ENCODE measurements at places on chromosomes 7 and 10. TPM values are rescaled to one million over a fixed set of nuclear protein-coding genes. Genes with fewer than 3 reads are reported as not detected.

MMP21 gene
- not detected for polyA plus RNA-seq

MARCHF5 gene
- 15.0 TPM for polyA plus RNA-seq

ADCY1 gene
- polyA plus RNA-seq: 0.50 TPM

LIPF gene
- polyA plus RNA-seq: 9.6 TPM

CYTH3 gene
- polyA plus RNA-seq: 9.0 TPM

DLX5 gene
- not detected for polyA plus RNA-seq

AFAP1L2 gene
- polyA plus RNA-seq: 7.9 TPM

ATOH7 gene
- not detected for polyA plus RNA-seq

BEND7 gene
- 5.3 TPM for polyA plus RNA-seq

BAIAP2L1 gene
- polyA plus RNA-seq: 44.2 TPM

PRSS37 gene
- polyA plus RNA-seq: not detected

NPY4R gene
- polyA plus RNA-seq: 2.4 TPM

GRCh38 chr7:71900556-71900955 is 511.6 kb downstream of the CALN1 start:
- DNase-seq: no peak

DNA sequence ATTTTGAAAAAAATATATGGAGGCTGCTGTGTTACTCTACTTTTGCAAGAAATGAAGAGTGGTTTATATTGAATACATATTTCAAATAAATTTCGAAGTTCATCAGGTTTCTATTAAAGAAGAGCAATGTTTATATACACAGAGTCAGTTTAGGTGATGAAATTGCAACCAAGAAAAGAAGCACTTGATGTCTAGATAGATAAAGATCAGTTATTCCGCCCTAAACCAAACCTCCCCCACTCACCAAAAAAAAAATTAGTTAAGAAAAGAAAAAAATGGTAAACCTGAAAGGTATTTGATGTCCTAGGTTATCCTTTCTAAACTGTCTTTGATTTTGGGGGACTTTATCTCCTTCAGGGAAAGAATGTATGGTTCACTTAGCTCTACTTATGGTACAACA is 111.8 kb downstream of the SKIDA1 start:
- DNase-seq: no peak

- DNase-seq: no peak
Observed at GRCh38 chr10:15324611-15325010, 46.5 kb downstream of the FAM171A1 start.

DNA sequence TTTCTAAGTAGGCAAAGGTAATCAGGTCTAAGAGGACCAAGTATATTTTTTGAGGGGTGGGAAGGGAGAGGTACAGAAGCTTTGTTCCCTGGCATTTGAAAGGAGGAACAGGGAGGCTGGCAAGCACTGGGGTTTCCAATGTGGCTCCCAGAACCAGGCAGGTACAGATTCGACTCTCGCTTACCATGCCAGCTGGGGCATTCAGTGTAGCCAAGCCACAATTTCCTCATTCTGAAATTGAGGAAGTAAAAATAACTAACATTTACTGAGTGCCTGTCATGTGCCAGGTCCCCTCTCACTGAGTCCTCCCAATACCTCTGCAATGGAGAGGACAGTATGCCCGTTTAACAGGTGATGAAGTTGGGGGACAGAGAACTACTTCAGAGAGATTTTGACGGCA is 45.9 kb upstream of the BET1 start:
- no peak for DNase-seq

GRCh38 chr10:88478256-88478655 is 104.9 kb downstream of the RNLS start:
- DNase-seq: no peak

DNA sequence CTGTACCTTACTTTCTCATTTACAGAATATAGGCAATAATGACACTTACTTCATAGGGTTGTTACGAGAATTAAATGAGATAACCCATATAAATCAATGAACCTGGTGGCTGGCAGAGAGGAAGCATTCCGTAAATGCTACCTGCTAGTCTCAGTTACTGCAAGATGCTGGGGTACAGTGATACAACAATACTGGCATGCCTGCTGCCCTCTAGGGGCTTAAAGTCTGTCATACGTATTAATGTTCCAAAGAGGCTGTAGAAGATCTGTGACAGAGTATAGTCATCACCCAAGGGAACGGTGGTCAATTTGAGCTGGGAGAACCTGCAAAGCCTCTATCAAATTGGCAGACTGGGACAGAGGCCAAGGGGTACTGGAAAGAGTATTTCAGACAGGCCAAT is 421.5 kb downstream of the GPAM start:
- DNase-seq: no peak

DNA sequence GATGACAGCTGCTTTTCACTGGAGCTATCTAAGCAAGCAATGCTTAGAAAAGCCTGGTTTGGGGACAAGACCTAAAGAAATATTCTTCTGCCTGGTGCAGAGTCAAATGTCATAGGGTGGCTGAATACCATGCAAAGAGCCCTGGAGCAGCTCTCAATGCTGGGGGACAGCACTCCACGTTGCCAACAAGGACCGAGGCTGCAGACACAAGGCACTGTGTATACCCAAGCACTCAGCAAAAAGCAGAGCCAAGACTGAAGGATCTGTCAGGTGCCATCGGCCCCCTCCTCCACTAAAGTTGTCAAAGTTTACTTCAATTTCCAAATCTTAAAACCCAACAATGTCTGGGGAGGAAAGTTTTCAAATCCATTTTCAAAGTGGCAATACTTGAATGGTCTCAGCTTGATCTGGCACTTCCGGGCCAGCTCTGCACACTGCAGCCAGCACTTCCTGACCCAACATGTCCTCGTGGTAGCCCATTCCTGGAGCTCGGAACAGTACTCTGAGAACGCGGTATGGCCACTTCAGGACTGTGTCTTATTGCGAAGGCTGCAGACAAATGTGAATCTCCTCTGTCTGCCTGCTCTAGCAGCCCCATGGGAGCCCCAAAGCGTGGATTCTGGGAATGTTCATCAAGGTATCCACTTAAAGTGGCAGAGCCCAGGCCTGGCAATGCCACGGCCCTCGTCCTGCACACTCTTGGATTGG is 191.8 kb downstream of the TNS3 start:
- DNase-seq: peak; percentile 13

DNA sequence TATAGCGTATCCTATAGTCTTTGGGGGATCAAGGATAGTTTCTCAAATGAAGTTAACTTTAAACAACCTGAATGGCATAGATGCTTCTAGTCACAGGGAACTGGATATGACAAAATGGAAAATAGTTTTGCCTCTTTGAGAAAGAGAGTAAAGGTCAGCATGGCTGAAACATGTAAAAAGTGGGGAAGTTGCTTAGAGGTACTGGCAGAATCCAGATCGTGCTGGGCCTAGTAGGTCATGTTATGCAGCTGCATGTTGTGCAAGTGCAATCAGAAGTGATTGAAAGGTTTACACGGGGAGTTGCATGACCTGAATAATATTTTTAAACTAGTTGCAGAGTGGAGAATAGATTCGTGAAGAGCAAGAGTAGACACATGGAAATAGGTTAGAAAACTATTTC is 201.1 kb upstream of the HDAC9 start:
- no peak for DNase-seq

- DNase-seq: no peak
Observed at GRCh38 chr7:147173883-147174282, 1057.3 kb downstream of the CNTNAP2 start.

- DNase-seq: no peak
Observed at GRCh38 chr7:22329816-22330524, 27.0 kb downstream of the RAPGEF5 start.

GRCh38 chr10:29751684-29752083 is 116.9 kb upstream of the SVIL start:
- DNase-seq: no peak

DNA sequence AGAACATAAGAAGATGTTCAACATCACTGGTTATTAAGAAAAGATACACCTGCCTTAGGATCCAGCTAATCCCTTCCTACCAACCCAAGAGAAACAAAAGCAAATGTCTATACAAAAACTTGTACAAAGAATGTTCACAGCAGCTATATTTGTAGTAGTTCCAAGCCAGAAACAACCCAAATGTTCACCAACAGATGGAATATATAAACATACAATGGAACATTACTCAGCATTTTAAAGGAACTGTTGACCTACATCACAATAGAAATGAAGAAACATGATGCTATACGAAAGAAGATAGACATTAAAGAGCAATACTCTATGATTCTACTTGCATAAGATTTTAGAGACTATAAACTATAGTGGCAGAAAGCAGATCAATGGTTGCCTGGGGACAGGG is 149.4 kb downstream of the ZNF438 start:
- no peak for DNase-seq

DNA sequence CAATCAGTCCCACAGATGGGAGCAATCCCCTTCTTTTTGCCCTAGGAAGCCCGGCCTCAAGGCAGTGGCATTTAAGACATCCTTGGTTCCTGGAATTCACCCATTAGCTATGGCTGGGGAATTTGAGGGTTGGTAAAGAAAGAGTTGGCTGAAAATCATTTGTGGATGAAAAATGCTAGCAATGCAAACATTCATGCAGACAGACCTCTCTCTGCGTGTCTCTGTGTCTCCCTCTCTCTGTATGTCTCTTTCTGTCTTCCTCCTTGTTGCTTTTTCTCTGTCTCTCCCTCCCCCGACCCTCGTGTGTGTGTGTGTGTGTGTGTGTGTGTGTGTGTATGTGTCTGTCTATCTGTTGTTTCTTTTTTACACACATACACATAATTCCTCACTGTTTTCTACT is 19.4 kb downstream of the LDB3 start:
- no peak for DNase-seq

DNA sequence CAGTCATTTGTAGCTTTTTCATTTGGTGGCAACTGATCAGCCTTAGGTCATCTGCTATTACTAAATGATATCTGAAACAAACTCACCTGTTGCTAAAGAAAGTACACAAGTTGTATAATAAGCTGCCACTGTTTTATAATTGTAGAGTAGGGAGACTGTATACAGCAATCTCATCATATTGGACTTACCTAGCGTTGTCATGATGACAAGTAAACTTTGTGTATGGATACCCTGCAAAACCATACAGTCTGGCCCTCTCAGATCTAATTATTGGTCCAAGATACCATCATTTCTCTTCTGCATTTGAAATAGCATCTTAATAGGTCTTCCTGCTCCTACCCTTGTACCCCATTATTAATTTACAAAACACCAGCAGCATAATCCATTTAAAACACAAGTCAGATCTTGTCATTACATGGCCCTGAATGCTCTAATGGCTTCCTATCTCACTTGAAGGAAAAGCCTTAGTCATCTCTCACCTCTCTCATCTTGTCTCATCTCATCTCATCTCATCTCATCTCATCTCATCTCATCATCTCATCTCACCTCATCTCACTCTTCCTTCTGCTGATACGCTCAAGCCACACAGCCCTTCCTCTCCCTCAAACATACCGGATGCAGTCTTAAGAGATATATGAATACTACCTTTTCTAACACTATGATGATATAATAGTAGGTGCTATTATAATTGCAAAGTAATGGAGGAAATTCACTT is 540.6 kb downstream of the MDFIC start:
- no peak for DNase-seq

- DNase-seq: no peak
Observed at GRCh38 chr10:131314799-131315198, 3.3 kb upstream of the TCERG1L start.

DNA sequence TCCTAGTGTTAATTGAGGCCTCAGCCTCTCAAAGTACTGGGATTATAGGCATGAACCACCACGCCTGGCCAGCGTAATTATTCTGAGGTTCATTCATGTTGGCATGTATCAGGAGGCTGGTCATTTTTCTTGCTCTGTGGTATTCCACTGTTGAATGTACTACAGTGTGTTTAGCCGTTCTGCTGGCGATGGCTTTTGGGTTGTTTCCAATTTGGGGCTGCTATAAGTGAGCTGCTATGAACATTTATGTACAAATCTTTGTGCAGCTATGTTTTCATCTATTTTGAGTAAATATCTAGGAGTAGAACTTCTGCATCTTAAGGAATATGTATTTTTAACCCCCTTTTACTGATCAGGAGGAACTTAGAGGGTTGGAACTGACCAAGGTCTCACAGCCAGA is 145.8 kb downstream of the AUTS2 start:
- no peak for DNase-seq

DNA sequence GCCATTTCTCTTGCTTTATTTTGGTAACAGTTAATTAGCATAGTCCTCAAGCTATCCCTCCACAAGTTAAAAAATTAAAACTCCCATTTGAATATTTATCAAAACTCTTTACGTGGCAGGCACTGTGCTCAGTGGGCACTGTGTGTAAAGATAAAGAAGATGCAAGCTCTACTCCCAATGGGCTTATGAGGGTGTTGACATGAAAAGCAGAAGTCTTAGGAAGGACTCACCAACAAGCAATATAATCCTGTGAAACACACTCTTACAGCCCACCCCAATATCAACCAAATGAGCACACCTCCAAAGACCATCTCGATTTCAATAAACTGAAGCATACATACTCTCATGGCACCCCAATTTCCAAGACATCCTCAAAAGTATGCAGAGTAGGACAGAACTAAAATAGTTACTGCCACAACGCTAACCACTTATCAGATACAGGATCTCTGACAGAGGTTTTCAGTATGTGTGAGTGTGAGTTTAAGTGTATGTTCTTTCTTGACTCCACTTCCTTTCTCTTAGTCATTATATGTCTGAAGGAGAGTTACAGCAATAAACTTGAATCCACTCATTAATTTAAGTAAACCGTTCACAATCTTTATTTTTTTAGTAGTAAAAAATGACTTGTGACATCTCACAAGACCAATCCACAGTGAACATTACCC is 120.0 kb downstream of the PDE1C start:
- DNase-seq: no peak

- no peak for DNase-seq
Observed at GRCh38 chr7:80552031-80552694, 40.3 kb upstream of the GNAT3 start.

DNA sequence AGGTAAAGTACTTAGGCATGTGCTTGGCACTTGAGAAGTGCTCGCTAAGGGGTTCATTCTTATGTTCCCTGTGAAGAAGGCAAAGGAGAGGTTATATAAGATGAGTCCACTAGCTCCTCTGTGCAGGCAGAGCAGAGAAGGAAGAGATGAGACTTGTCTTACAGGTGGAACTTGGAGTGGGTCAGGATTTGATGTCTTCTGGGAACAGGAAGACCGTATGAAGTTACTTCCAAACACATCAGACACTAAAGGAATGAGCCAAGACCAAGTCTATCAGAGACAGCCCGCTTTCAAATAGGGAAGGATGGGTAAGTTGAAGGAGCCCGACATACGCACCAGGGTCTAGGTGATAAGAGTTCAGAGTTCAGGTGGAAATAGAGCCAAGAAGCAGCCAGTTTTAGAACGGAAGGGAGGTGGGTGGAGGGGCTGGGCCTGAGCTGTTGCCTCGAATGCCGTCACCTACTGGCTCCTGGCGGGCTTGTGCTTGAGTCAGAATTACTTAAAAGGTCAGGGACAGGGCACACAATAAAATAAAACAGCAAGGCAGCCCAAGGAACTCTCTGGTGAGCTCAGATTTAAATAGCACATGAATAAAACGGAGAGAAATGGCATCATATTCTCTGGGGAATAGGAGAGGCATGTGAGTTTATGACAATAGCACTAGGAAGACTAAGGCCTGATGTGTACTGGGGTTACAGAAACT is 56.1 kb upstream of the GRB10 start:
- no peak for DNase-seq

- DNase-seq: peak; percentile 56
Observed at GRCh38 chr7:102064361-102065025, 222.2 kb upstream of the SH2B2 start.

- no peak for DNase-seq
Observed at GRCh38 chr7:20932785-20933527, 146.3 kb upstream of the SP8 start.

GRCh38 chr10:78321500-78321899 is 287.8 kb downstream of the RPS24 start:
- no peak for DNase-seq

GRCh38 chr7:131803816-131804215 is 247.4 kb upstream of the PODXL start:
- no peak for DNase-seq

- no peak for DNase-seq
Observed at GRCh38 chr10:1939016-1939415, 201.7 kb upstream of the ADARB2 start.

Measured in sigmoid colon (tissue), 7 donors.